ENCODE measurements at places on chromosomes 11 and 22.

DNA sequence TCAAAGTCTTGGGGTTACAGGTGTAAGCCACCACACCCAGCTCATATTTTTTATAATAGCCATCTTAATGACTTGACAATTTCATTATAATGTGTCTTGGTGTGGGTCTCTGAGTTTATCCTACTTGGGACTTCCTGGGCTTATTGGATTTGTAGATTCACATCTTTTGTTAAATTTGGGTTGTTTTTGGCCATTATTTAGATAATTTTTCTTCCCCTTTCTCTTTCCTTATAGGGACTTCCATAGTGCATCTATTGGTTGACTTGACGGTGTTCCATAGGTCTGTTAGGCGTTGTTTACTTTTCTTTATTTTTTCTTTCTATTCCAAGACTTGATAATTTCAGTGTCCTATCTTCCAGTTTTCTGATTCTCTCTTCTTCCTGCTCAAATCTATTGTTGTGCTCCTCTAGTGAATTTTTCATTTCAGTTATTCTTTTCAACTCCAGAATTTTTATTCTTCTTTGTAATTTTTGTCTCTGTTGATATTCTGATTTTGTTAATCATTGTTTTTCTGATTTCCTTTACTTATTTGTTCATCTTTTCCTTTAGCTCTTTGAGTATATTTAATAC lies 45.6 kb downstream of the RRM1 start:
- no peak for DNase-seq

DNA sequence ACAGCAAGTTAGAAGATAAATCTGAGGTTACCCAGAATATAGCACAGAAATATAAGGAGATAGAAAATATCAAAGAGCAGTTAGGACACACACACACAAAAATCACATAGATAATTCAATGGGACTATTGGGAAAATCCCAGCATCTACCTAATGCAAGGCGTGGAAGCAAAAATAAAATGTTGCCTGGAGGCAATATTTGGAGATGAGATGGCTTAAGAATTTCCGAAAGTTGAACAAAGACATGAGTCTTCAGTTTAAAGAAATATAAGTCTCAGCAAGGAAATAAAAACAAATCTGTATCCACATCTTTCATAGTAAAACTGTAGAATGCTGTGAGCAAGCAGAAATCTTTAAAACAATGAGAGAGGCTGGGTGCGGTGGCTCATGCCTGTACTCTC lies 29.5 kb upstream of the ACR start:
- no peak for DNase-seq

GRCh38 chr11:8194956-8195355 lies 26.1 kb upstream of the RIC3 start:
- no peak for DNase-seq

GRCh38 chr22:46578251-46578823 lies 40.9 kb upstream of the CELSR1 start:
- DNase-seq = no peak

GRCh38 chr11:11262171-11262920 lies 90.7 kb downstream of the CSNK2A3 start:
- DNase-seq = no peak

GRCh38 chr22:26401726-26402125 lies 27.3 kb upstream of the ASPHD2 start:
- DNase-seq = no peak

DNA sequence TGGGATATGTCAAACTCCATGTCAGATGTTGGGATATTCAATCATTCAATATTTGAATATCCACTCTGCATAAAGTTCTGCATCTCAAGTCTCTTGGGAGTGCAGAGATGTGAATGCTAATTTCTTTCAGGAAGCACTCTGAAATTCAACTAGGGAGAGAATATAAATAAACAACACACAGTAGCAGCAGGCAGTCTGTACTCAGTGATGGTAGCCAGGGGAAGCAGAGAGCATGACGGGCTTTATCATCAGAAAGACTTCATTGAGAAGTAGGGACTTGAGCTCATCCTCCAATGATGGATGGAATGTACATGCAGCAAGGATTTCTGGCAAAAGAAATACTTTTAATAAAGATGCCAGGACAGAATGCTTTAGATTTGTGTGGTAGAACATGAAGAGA lies 9.8 kb upstream of the TEAD1 start:
- DNase-seq = no peak

GRCh38 chr11:10413268-10413667 lies 41.8 kb upstream of the AMPD3 start:
- no peak for DNase-seq

DNA sequence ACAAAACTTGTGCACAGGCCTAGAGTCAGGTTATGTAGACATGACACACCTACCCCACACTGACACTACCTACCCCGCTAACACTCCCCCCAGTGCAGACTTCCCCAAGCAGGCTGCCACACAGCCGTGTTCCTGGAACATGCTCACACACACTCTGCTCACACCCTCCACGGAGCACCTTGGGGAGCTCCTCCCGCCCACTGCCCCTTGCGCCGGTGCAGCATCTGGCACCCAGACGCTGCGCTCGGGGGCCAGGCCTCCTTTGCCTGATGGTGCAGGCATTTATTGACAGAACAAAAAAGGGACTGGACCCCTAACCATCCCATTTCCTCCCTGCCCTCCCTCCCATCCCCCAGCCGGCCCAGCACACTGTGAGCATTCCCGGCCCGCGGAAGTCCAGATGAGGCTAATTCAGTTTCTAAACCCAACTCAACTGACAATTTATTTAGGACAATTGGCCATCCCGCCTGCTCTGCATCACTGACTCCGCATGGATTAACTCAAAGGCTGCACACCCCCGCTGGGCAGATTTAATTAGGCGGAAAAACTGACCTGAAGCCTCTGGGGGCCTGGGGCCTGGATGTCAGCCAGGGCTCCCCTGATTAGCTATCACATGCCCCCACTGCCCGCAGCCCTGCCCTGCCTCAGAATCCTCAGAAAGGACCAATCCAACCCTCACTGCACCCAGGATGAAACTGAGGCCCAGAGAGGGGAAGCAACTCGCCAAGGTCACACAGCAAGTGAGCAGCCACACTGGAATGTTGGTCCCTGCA lies 30.1 kb downstream of the KCNC1 start:
- no peak for DNase-seq

GRCh38 chr22:44438056-44438455 lies 60.0 kb downstream of the RTL6 start:
- no peak for DNase-seq

DNA sequence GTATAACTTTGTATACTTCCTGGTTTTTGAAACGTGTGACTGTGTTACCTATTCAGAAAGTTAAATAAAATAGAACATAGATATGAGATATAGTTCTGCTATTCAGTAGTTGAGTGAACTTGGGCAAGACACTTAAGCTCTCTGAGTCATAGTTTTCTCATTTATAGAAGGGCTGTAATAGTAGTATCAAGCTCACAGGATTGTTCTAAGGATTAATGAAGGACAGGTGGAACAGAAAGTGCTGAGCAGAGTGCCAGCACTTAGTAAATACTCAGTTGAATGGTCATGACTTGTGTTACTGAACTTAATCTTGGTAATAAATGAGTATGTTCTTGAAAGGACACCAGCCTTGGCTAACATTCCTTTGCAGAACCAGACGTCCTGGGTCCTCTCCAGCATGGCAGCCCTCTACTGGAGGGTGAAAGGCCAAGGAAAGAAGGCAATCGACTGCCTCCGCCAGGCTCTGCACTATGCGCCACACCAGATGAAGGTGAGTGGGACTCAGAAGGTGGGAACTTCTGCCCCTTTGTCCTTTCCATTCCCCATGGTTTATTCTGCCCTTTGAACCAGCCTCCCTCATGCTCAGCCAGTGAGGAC lies 131.2 kb downstream of the TTC17 start:
- no peak for DNase-seq

GRCh38 chr22:29733362-29734201 lies 13.8 kb downstream of the CABP7 start:
- no peak for DNase-seq

DNA sequence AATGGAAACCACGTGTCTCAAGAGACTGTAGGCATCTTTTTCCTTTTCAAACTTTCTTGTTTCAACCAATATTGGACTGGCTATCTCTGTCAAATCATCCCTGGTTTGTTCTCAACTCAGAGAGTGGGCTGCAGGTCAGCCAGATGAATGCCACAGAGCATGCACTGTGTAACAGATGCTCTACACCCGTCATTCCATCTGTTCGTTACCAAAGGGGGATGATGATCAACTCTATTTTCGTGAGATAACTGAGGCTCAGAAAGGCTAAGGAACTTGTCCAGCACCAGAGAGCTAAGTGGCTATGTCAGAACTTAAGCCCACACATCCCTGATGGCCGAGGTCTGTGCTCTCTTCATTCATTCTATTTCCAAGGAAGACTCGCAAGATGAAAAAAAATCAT lies 42.1 kb downstream of the SLC1A2 start:
- DNase-seq = no peak

GRCh38 chr11:15780837-15781236 lies 575.5 kb downstream of the SOX6 start:
- DNase-seq = no peak

GRCh38 chr11:729492-730074 lies 17.7 kb upstream of the TALDO1 start:
- DNase-seq = no peak

- DNase-seq = no peak
Measured at GRCh38 chr11:20429216-20429615, 41.7 kb downstream of the PRMT3 start.

DNA sequence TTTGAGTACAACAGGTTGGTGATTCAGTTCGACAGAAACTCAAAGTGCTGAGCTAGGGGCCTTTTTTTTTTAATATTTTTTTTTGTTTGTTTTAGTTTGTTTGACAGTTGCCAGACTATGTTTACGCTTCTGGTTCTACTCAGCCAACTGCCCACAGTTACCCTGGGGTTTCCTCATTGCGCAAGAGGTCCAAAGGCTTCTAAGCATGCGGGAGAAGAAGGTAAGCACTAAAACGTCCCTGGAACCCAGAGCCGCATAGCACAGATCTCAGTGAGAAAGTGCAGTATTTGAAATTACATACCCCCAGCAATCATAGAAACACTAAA lies 649 bp downstream of the PRRG4 start:
- DNase-seq = peak; percentile 10

DNA sequence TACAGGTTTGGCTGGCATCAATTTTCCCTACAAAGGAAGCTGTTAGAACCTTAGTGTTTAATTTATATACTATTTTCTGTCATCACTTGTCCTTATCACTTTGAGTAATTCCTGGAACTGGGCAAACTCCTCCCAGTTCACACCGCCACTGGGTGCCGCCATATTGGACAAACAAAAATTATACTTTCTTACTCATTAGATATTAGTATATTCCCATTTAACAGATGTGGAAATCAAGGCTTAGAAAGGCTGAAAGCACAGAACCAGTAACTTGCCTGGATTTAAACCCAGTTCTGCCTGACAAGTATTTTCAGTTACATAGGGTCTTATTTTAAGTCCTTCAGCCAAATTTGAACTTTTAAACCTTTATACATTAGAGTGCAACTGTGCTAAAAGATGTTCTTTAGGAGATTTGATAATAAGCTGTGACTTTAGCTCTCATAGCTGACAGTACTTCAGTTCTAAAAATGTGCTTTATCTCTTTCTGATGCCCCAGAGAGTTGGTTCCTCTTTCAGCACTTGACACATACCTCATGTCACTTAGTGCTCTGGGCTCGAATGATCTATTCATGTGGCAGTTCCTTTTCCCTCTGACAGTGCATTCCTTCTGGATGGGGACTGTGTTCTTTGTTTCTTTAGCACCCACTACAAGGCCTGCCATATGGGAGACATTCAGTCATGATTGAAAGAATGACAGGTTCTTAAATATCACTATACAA lies 25.4 kb downstream of the COA4 start:
- DNase-seq = no peak

GRCh38 chr11:76790251-76790650 lies 7.1 kb downstream of the TSKU start:
- DNase-seq = no peak

DNA sequence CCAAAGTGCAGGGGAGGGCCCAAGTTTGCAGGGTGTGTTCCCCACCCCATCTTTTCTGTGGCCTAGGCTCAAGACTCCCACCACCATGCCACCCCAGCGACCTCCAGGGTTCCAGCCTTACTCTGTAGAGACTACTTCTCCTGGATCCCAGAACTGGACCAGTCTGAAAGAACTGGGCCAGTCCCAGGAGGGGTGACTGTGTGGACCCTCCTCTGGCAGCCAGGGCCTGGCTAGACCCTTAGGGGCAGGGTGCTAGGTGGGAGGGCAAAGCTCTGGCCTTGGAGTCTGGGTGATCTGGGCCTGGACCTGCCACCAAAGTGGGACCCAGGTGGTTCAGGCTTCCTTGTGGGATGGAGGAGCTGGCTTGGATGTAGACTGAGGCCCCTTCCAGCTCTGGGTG lies 41.8 kb upstream of the ACCSL start:
- DNase-seq = no peak

GRCh38 chr11:48005136-48005535 lies 24.8 kb downstream of the PTPRJ start:
- no peak for DNase-seq

DNA sequence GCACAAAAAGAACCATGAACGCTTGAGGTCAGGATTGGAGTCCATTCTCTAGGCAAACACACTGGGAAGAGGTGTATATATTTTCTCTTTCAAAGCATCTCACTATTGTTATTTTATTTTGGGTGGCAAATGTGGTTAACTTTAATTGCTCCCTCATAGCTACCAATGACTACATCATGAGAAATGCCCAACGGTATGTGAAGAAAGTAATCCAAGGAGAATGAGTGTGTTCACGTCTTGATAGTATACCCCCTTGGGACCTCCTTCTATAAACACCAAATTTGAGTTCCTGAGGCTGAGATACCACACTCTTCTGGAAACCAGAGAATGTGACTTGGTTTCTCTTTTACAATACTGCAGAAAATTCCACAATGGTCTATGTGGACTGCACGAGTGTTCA lies 15.8 kb downstream of the OR8D1 start:
- DNase-seq = no peak

DNA sequence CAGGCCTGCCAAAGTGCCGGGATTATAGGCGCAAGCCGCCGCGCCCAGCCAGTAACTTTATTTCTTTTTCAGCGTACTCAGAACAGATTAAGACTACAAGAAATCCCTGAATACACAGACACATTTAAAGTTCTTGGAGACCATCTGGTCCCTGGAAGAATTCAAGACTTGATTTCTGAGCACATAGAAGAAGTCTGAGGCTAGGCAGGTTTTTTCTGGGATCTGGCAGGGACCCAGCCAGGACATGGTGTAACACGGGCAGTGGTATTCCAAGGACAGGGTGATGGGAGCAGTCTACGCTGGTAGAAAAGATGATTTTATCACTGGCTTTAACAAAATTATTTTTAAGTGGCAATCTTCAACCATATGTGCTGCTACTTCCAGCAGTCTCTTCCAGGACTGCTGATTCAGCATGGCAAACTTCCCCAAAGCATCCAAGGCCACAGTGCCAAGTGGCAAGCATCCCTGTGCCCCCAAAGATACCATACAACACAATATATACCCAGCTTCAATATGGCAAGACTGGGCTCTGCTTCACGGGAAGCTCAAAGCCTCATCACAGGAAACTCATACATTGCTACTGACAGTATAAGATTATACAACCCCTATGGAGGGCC lies 105.2 kb upstream of the OR5AK2 start:
- DNase-seq = no peak

GRCh38 chr11:64320556-64320955 lies 2.6 kb downstream of the PRDX5 start:
- no peak for DNase-seq

Measured in germinal center (tissue), 1 donor.